ENCODE measurements at places on chromosomes 12 and 14. TPM values are rescaled to one million over a fixed set of nuclear protein-coding genes. Genes with fewer than 3 reads are reported as not detected.

APOLD1 gene
- total RNA-seq: 8.0 TPM

DNA sequence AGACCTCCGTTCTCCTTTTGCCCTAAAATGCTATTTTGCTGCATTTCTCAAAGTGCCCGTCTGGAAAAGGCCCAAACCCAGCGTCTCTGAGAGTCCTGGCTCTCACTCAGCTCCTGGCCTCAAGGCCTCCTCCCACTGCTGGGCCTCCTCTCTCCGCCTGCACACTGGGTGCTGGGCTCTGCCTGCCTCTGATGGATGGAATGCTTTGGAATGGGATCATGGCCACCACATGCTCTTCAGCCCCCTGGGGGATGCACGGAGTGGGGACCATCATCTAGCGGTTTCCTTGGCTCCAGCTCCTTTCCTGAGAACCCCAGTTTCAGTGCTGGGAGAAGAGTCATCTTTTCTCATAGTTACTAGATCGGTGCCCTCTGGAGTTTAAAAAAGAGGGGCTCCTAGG, 65.2 kb downstream of the KDM2B start:
- DNase-seq: no peak

GRCh38 chr12:62957233-62957953, 22.4 kb upstream of the PPM1H start:
- DNase-seq: peak; percentile 20

GALNT8 gene
- not detected for total RNA-seq

CNTN1 gene
- not detected for total RNA-seq

- DNase-seq: no peak
Observed at GRCh38 chr14:69666690-69667211, 55.4 kb downstream of the SUSD6 start.

DNA sequence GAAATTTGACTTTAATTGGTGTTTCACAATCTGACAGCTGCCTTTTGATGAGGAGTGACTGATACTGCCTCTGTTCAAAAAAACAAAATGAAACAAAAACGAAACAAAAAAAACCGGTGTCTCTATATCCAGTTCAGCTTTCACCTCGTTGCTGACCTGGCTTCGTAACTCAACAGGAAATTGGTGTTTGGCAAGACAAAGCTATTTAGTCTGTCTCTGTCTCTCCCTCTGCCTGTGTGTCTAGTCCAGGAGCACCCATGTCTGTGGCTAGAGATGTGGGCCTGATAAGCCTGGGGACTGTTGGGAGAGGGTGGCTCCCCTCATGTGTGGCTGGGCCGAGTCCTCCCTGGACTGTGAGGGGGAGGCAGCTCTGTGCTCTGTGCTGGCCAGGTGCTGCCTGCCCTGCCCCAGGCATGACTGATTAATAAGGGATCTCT, 11.3 kb downstream of the CACNA1C start:
- peak; percentile 43 for DNase-seq

- peak; percentile 28 for DNase-seq
Observed at GRCh38 chr12:3137268-3137781, 60.1 kb downstream of the TSPAN9 start.

Data from MCF 10A (cell line).